Skeletal muscle cell (primary cell): ENCODE measurements at places on chromosomes 6 and 20.

- peak; percentile 74 for DNase-seq
Observed at GRCh38 chr6:150290429-150290828, 78.4 kb upstream of the IYD start.

- no peak for DNase-seq
Observed at GRCh38 chr6:41132254-41132653, 21.9 kb downstream of the TREML1 start.

DNA sequence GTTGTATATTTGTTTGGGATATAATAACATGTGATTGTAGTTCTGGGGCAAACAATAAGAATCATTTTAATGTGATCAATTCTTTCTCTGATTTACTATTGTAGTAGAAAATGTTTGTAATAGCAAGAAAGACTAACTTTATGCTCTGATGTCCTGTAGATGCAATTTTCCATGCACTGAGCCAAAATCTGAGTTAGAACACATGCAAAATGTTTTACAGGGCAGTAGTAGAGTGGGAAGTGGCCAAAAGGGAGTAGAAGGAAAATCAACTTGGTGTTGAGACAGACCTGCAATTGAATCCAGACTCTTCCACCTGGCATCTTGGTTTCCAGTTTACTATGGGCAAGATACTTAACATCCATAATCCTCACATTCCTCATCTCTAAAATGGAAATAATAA is 93.5 kb upstream of the BMP5 start:
- no peak for DNase-seq

- no peak for DNase-seq
Observed at GRCh38 chr20:41086402-41087324, 50.7 kb upstream of the PLCG1 start.

GRCh38 chr6:54992789-54993188 is 146.2 kb downstream of the FAM83B start:
- no peak for DNase-seq

- no peak for DNase-seq
Observed at GRCh38 chr6:161547617-161548016, 273.8 kb upstream of the AGPAT4 start.

DNA sequence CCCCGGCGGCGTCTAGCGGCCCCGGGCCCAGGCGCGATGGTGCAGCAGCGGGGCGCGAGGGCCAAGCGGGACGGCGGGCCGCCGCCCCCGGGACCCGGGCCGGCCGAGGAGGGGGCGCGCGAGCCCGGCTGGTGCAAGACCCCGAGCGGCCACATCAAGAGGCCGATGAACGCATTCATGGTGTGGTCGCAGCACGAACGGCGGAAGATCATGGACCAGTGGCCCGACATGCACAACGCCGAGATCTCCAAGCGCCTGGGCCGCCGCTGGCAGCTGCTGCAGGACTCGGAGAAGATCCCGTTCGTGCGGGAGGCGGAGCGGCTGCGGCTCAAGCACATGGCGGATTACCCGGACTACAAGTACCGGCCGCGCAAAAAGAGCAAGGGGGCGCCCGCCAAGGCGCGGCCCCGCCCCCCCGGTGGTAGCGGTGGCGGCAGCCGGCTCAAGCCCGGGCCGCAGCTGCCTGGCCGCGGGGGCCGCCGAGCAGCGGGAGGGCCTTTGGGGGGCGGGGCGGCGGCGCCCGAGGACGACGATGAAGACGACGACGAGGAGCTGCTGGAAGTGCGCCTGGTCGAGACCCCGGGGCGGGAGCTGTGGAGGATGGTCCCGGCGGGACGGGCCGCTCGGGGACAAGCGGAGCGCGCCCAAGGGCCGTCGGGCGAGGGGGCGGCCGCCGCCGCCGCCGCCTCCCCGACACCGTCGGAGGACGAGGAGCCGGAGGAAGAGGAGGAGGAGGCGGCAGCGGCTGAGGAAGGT is 715 bp downstream of the SOX12 start:
- DNase-seq, result peak; percentile 39

DNA sequence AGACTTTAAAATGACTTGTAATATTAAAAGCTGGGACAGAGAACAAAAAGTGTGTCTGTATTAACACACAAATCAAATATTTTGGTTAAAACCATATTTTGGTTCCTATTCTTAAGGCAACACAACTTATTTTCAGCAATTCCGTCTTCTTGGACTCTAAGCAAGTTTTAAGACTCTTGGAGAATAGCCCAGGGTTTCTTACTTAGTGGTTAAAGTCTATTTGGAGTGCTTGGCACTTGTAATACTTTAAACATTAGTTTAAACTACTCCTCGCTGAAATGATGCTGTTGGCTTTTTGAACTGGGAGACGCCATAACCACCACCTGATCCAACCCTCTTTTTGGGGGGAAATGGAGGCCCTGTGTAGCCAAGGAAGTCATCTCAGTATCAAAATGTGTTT is 109.7 kb upstream of the GMDS start:
- DNase-seq, result no peak

- DNase-seq, result peak; percentile 96
Observed at GRCh38 chr6:33771146-33772081, 17.5 kb downstream of the LEMD2 start.

GRCh38 chr6:156775717-156776116 is 1.5 kb upstream of the ARID1B start:
- no peak for DNase-seq

DNA sequence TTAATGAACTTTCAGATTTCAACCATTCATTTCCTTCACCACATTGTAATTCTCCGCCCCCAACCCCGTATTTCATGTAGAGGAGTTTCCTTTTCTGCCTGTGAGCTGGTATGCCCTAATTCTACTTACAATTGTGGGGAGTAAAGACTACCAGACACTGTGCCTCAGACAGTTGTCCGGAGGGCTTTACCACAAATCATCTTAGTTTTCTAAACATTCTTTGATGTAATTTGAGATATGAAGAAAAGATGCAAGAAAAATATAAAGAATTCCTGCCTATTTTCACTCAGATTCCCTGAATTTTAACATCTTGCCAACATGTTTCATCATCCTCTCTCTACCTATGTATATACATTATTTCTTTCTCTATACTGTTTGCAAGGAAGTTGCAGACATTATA is 28.3 kb upstream of the LOC128125822 start:
- no peak for DNase-seq

DNA sequence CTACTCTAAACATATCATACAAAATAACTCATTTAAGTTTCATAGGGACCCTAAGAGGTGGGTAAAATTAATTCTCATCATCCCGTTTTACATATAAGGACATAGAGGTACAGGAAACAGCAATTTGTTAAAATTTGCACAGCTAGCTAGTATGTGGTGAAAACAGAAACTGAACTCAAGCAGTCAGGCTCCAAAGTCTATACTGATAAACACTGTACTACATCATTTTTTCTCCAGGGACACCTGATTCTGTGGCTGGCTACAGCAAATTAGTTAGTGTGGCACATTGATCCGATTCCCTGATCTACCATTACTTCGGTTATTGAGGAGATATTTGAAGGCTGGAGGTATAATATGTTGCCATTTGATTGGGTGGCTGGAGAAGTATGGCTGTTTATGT is 36.2 kb upstream of the E2F3 start:
- no peak for DNase-seq

- no peak for DNase-seq
Observed at GRCh38 chr20:5039255-5039657, 37.9 kb upstream of the SLC23A2 start.

DNA sequence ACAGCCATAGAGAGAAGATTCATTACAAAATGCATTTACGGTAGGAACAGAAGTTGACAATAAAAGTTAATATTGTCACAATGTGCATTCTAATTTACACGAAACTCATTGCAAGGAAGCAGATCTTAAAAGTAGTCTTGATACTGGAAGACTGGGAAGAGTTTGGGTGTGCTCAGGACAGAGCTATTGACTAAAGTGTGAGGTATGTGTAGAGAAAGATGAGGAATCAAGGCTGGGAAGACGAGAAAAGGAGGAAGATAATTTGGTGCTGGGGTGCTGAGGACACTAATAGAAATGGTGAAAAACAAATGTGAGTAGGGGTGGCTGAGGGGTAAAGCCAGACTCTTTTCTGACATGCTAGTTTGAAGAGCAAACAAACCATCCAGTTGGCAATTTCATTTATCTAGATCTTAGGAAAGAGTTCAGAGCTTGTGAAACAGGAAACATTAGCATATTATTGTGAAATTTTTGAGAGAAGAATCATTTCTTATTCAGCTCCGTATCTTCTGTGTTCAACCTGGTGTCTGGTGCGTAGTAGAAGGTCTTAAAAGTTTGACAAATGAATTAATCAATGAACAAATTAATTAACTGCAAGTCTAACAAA is 72.7 kb downstream of the ELOVL4 start:
- no peak for DNase-seq

- peak; percentile 77 for DNase-seq
Observed at GRCh38 chr6:17714879-17715851, 8.4 kb upstream of the NUP153 start.

GRCh38 chr20:47127999-47128398 is 228.5 kb downstream of the ZMYND8 start:
- no peak for DNase-seq

- DNase-seq, result no peak
Observed at GRCh38 chr6:143376861-143377260, 73.6 kb downstream of the ADAT2 start.

- DNase-seq, result no peak
Observed at GRCh38 chr20:9228774-9229450, 160.0 kb downstream of the PLCB4 start.

GRCh38 chr6:40755749-40756452 is 168.7 kb upstream of the LRFN2 start:
- peak; percentile 29 for DNase-seq

- DNase-seq, result no peak
Observed at GRCh38 chr6:110363748-110364147, 5.6 kb upstream of the METTL24 start.

GRCh38 chr6:91782802-91783201 is 1195.9 kb upstream of the MAP3K7 start:
- peak; percentile 22 for DNase-seq

- DNase-seq, result no peak
Observed at GRCh38 chr6:125868678-125869395, 78.1 kb downstream of the NCOA7 start.

- DNase-seq, result no peak
Observed at GRCh38 chr20:753897-754635, 14.2 kb downstream of the SLC52A3 start.

- no peak for DNase-seq
Observed at GRCh38 chr6:104955927-104956730, 778 bp upstream of the LIN28B start.

DNA sequence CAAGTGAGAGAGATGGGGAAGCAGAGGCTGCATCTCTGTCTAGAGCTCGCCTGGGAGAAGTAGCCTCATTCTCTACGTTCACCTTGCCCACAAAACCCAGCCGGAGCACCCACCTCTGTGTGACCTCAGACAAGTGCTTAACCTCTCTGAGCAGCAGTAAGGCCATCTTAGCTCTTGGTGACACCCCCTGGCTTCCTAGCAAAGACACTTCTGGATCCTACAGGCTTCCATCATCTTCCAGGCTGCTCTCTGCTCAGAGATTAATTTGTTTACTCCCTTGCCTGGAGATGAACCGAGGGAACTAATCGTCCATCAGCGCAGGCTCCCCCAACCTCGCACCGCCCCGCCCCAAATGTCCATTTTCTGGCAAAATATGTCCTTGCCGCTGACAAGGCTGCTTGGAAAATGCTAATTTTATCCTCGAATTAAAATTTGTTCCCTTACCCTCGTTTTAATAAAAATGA is 24.0 kb upstream of the CTNNBL1 start:
- DNase-seq, result no peak
